ENCODE measurements at places on chromosomes 4 and X.
A peak's percentile ranks its signal among the peaks of the same experiment; 100 is the strongest.

GRCh38 chrX:134718105-134718965, 60.1 kb upstream of the PLAC1 start:
- no peaks in the 10 kb centered on the region for H3K27me3 ChIP-seq
- H3K36me3 ChIP-seq, result no peaks in the 10 kb centered on the region
- no peak for DNase-seq
- H3K4me1 ChIP-seq, result peaks cover 10% of the 10 kb centered on the region
- peak overlapping the region; percentile 21 for H3K4me3 ChIP-seq

DNA sequence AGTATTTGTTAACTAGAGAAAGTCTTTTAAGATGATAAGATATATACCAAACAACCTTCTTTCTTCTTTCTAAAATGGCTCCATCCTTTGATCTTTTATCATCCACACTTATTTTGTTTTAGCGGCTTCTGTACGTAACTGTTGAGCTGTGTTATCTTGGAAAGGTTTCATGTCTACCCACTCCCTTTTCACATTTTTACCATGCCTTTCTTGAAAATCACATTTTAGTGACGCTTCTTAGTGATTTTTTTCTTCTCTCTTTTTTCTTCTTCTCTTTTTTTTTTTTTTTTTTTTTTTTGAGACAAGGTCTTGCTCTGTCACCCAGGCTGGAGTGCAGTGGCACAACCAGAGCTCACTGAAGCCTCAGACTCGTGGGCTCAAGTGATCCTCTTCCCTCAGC, 135.1 kb downstream of the CHIC2 start:
- no peaks in the 10 kb centered on the region for H3K36me3 ChIP-seq
- H3K4me3 ChIP-seq, result no peak overlapping the region
- no peak overlapping the region for H3K27ac ChIP-seq
- H3K27me3 ChIP-seq, result peaks cover 12% of the 10 kb centered on the region
- no peak for DNase-seq

GRCh38 chr4:179867300-179867878, 2375.8 kb upstream of the TENM3 start:
- no peaks in the 10 kb centered on the region for H3K4me1 ChIP-seq
- H3K27ac ChIP-seq, result no peak overlapping the region
- no peak overlapping the region for H3K4me3 ChIP-seq
- no peaks in the 10 kb centered on the region for H3K27me3 ChIP-seq
- no peaks in the 10 kb centered on the region for H3K36me3 ChIP-seq

DNA sequence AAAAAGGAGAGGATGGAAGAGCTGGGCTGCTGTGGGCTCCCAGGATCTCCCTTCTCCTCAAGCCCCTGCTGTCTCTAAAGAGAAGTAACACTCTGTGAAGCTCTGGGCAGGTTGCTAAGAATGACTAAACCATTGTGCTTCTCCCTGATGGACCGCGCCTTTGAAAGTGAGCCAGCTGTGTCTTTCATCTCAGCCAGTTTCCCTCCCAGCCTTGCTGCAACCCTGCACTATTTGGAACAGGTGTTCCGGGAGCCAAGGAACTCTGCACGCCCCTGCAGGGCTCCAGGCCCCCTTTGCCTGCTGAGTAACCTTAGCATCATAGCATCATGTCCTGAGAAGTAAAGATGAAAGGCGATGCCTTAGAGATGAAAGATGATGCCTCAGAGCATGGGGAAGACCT, 39.7 kb downstream of the SMIM20 start:
- no peak overlapping the region for H3K27ac ChIP-seq
- no peak overlapping the region for H3K4me3 ChIP-seq
- peaks cover 16% of the 10 kb centered on the region for H3K27me3 ChIP-seq
- DNase-seq, result no peak
- H3K4me1 ChIP-seq, result peaks cover 5% of the 10 kb centered on the region

GRCh38 chrX:17496407-17496806, 121.4 kb downstream of the NHS start:
- no peak overlapping the region for H3K27ac ChIP-seq
- no peaks in the 10 kb centered on the region for H3K36me3 ChIP-seq
- DNase-seq, result no peak
- H3K4me3 ChIP-seq, result no peak overlapping the region

GRCh38 chr4:64497491-64497890, 88.2 kb upstream of the TECRL start:
- no peak overlapping the region for H3K27ac ChIP-seq
- no peaks in the 10 kb centered on the region for H3K27me3 ChIP-seq
- no peaks in the 10 kb centered on the region for H3K4me1 ChIP-seq
- no peak overlapping the region for H3K4me3 ChIP-seq
- H3K36me3 ChIP-seq, result no peaks in the 10 kb centered on the region

- no peaks in the 10 kb centered on the region for H3K36me3 ChIP-seq
- no peaks in the 10 kb centered on the region for H3K4me1 ChIP-seq
- H3K4me3 ChIP-seq, result no peak overlapping the region
- H3K27me3 ChIP-seq, result no peaks in the 10 kb centered on the region
- H3K27ac ChIP-seq, result no peak overlapping the region
These were observed 28.3 kb upstream of the SERTM2 start for GRCh38 chrX:111483135-111483534.

DNA sequence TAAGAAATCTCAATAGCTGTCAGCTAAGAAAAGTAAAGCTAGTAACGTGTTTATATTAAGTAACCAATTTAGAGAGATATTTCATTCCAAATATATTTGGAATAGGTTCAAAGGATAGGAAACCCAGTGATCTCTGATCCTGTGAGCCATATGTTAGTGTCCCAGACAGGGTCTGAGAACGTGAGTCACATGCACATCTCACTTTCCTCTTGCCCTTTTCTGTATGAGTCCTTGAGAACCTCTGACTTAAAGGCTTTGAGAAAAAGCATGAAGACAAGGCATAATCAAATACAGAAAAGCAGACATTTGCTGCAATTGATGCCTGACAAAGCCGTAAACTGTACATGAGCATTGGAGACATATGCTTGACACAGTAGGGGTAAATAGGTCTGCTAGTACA, 655.1 kb upstream of the ADGRL3 start:
- DNase-seq, result no peak
- H3K27me3 ChIP-seq, result no peaks in the 10 kb centered on the region
- H3K4me3 ChIP-seq, result no peak overlapping the region

GRCh38 chr4:81714291-81714690, 242.6 kb upstream of the RASGEF1B start:
- DNase-seq, result no peak
- H3K4me3 ChIP-seq, result no peak overlapping the region
- H3K4me1 ChIP-seq, result no peaks in the 10 kb centered on the region

GRCh38 chrX:133175162-133175561, 43.0 kb downstream of the TFDP3 start:
- H3K36me3 ChIP-seq, result no peaks in the 10 kb centered on the region
- H3K4me3 ChIP-seq, result no peak overlapping the region
- no peak for DNase-seq
- H3K4me1 ChIP-seq, result no peaks in the 10 kb centered on the region
- no peak overlapping the region for H3K27ac ChIP-seq
- no peaks in the 10 kb centered on the region for H3K27me3 ChIP-seq

DNA sequence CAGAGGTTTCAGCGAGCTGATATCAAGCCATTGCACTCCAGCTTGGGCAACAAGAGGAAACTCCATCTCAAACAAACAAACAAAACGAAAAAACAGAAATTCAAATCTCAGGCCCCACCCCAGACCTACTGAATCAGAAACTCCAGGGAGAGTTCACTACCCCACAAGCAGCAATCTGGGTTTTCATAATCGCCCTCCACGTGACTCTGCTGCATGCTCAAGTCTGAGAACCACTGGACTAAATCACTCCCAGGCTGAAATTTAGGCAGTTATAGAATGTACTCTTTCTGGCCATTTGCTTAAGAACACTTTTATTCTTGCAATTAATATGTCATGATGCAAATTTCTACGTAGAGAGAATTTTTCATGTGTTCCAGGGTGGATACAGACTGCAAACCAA, 287.3 kb downstream of the USP46 start:
- H3K4me3 ChIP-seq, result no peak overlapping the region
- DNase-seq, result no peak
- no peak overlapping the region for H3K27ac ChIP-seq
- no peaks in the 10 kb centered on the region for H3K27me3 ChIP-seq

DNA sequence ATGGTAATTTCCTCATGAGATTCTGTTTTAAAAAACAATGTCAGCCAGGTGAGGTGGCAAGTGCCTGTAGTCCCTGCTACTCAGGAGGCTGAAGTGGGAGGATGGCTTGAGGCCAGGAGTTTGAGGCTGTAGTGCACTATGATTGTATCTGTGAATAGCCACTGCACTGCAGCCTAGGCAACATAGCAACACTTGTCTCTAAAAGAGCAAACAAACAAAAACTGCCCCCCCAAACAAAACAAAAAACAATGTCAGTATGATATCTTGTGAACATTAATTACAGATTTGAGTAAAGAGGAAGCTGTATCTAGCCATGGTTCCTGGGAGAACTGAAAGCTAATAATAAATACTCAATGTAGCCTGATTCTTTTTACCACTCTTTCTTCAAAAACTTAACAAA, 6.8 kb upstream of the MSL3 start:
- no peak overlapping the region for H3K27ac ChIP-seq
- peaks cover 35% of the 10 kb centered on the region for H3K27me3 ChIP-seq
- DNase-seq, result no peak
- no peaks in the 10 kb centered on the region for H3K4me1 ChIP-seq
- no peaks in the 10 kb centered on the region for H3K36me3 ChIP-seq
- no peak overlapping the region for H3K4me3 ChIP-seq

All from T-helper 2 cell treated with Interferon-gamma antibody and Interleukin-4, amounts not matched to agents 5 μg/mL and 100 μg/mL, for 36 hours (primary cell).